ENCODE measurements at places on chromosomes 2 and 18. TPM values are rescaled to one million over a fixed set of nuclear protein-coding genes. Genes with fewer than 3 reads are reported as not detected.
A peak's percentile ranks its signal among the peaks of the same experiment; 100 is the strongest.

GRCh38 chr2:239831861-239832489 is 193.2 kb downstream of the NDUFA10 start:
- H3K4me3 ChIP-seq: no peak overlapping the region
- H3K27me3 ChIP-seq: peaks cover 4% of the 10 kb centered on the region
- DNase-seq: no peak
- no peaks in the 10 kb centered on the region for H3K36me3 ChIP-seq
- H3K27ac ChIP-seq: no peak overlapping the region
- peaks cover 16% of the 10 kb centered on the region for H3K4me1 ChIP-seq

The NEU2 gene
- total RNA-seq: 0.33 TPM

DNA sequence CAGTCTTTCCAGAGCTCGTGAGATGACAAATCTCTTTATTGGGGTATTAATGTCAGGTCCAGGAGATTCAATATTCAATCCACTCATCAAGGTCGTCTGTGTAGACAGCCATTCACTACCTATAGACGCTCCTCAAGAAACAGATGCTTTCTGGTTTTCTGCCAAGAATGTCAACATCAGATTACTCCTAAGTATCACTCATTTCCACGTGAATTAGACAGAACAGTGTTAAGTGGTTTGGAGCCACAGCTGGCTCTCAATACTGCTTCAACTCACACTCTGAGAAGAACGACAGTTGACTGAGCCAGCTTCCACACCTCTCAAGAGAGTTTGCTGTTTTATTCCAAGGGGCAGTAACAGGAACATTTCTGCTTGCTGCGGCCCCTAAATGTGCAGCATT is 113.5 kb upstream of the NEDD4L start:
- H3K4me3 ChIP-seq: no peak overlapping the region
- H3K27ac ChIP-seq: no peak overlapping the region
- H3K36me3 ChIP-seq: no peaks in the 10 kb centered on the region
- DNase-seq: no peak

GRCh38 chr2:124151691-124152090 is 126.6 kb downstream of the CNTNAP5 start:
- no peaks in the 10 kb centered on the region for H3K4me1 ChIP-seq
- H3K27ac ChIP-seq: no peak overlapping the region
- no peak overlapping the region for H3K4me3 ChIP-seq
- no peaks in the 10 kb centered on the region for H3K27me3 ChIP-seq

The SLC19A3 gene
- 6.4 TPM for total RNA-seq

DNA sequence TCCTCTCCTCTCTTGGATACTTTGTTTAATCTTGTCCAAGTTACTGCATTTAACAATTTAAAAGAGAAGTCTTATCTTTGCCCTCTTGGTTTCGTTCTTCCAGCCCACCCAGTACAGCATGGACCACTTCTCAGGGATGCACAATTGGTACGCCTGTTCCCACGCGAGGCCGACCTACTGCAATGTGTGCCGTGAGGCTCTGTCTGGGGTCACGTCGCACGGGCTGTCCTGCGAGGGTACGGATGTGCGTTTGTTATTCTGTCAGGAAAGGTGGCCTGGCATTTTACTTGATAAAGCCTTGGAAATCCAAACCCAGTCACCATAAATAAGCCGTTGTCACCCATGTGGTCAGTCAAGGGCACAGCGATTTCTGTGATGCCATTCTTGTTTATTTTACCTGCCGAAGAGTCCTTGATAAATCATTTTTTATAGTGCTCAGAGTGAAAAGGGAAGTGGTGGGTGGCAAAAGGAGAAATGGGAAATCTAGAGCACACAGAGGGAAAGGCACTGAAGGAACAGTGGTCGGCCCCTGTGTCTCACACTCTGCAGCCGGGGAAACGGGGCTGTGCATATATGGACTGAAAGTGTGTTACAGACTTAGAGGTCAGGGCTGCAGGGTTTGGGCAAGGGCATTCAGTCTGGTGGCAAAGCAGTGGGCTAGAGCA is 80.5 kb downstream of the DGKD start:
- H3K36me3 ChIP-seq: peaks cover 4% of the 10 kb centered on the region
- H3K4me3 ChIP-seq: no peak overlapping the region
- peak; percentile 24 for DNase-seq
- H3K27ac ChIP-seq: no peak overlapping the region
- no peaks in the 10 kb centered on the region for H3K27me3 ChIP-seq

- no peak overlapping the region for H3K27ac ChIP-seq
- DNase-seq: no peak
- peaks cover 27% of the 10 kb centered on the region for H3K36me3 ChIP-seq
- H3K27me3 ChIP-seq: no peaks in the 10 kb centered on the region
- H3K4me1 ChIP-seq: no peaks in the 10 kb centered on the region
Measured at GRCh38 chr2:201707753-201708152, 9.3 kb upstream of the MPP4 start.

DNA sequence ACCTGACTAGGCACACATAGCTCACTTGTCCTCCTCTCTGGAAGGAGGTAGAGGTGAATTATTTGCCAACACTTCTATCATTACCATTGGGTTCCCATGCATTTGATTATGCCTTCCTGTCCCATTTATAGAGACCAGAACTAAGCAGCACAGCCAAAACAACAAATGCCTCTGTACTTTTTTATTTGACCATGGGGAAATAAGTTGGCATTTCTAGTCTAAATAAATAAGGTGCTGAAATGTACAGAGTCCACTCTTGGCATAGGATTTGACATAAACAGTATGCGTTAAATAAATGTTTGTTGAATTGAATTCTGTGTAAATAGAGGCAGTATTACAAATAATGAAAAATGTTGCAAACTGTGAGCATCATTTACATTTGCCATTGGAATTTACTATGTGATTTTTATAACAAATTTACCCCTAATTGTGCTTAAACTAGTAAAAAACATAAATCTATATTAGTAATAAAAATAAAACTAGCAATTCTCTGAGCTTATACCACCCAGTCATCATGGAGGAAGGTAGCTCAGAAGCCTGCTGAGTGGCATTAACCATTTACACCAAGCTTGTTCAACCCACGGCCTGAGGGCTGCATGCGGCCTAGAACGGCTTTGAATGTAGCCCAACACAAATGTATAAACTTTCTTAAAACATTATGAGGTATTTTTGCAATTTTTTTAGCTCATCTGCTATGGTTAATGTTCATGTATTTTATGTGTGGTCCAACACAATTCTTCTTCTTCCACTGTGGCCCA is 367.8 kb downstream of the FIGN start:
- H3K4me3 ChIP-seq: no peak overlapping the region
- no peaks in the 10 kb centered on the region for H3K27me3 ChIP-seq
- H3K4me1 ChIP-seq: no peaks in the 10 kb centered on the region
- no peak for DNase-seq
- no peaks in the 10 kb centered on the region for H3K36me3 ChIP-seq
- H3K27ac ChIP-seq: no peak overlapping the region

GRCh38 chr2:127614246-127614645 is 31.7 kb upstream of the GPR17 start:
- H3K27me3 ChIP-seq: peaks cover 12% of the 10 kb centered on the region
- no peaks in the 10 kb centered on the region for H3K36me3 ChIP-seq
- no peaks in the 10 kb centered on the region for H3K4me1 ChIP-seq
- DNase-seq: peak; percentile 22
- no peak overlapping the region for H3K4me3 ChIP-seq

- peaks cover 13% of the 10 kb centered on the region for H3K27me3 ChIP-seq
- H3K36me3 ChIP-seq: no peaks in the 10 kb centered on the region
- H3K4me3 ChIP-seq: no peak overlapping the region
- H3K4me1 ChIP-seq: peaks cover 5% of the 10 kb centered on the region
- no peak for DNase-seq
Measured at GRCh38 chr2:84314250-84314649, 144.8 kb downstream of the SUCLG1 start.

DNA sequence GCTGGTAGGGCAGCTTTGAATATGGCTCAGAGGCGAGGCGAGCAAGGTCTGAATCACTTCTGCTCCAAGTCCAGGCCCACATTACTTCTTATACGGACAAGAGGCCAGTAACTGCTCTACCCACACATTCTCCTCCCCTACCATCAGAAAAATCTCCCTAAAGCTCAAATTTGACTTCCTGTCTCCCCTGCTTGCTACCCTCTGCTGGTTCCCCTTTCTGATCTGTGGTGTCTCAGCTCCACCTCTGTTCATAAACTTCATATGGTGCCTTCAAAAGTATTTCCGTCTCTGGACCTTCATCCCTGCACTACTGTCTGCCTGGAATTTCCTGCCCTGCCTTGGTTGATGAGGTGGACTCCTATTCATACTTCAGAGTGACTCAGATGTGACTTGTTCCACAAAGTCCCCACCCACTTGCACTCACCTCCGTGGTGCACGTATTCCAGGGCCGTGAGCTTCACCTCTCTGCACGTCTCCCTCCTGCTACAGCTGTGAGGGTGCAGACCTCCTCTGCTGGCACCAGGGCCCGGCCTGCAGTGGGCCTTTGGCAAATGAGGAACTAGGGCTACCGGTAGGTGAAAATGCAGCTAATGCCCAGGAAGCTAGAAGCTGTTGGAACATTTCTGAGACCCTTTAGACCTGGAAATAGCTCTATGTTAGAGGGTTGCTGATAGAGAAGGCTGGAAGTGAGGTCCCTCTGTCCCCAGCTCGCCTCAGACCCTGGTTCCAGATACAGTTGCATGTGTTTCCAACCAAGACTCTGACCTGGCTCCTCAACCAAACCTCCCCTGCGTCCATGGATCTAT is 24.6 kb upstream of the KCMF1 start:
- no peaks in the 10 kb centered on the region for H3K36me3 ChIP-seq
- peak overlapping the region; percentile 87 for H3K27ac ChIP-seq
- no peaks in the 10 kb centered on the region for H3K27me3 ChIP-seq
- peaks cover 4% of the 10 kb centered on the region for H3K4me1 ChIP-seq
- DNase-seq: no peak

DNA sequence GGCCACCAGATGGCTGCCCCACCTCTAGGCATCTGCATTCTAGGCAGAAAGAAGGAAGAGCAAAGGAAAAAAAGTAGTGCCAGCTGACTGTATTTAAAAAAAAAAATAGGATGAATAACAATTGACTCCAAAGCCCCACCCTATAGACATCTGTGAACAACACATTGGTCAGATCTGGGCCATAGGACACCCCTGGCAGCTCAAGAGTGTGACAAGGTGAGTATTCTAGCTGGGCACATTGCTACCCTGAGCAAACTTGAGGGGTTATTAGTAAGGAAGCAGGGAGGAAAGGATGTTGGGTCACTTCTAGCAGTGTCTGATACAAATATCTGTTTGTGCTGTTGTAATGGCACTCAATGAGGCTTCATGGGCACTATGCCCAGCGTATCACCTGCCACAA is 58.6 kb upstream of the NPAS2 start:
- H3K4me3 ChIP-seq: no peak overlapping the region
- H3K4me1 ChIP-seq: no peaks in the 10 kb centered on the region
- peaks cover 11% of the 10 kb centered on the region for H3K27me3 ChIP-seq
- no peak for DNase-seq

The ABCG8 gene
- not detected for total RNA-seq

DNA sequence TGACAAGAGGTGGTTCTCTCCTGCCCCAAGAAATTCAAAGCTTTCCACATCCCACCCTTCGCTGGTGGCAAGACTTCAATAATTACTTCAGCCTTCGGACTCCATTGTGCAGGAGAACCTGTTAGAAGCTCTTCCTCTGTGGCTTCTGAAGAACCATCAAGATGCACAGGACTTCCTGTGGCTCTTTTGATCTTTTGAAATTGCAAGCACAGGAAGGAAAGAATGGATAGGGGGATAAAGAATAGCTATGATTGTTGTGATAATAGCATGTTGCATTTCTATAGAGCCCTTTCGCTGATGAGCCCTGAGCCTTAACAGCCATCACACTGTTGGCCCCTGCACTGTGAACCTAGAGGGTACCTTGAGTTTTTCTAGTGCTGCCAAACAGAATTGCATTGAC is 7.4 kb downstream of the EPAS1 start:
- H3K4me1 ChIP-seq: peaks cover 18% of the 10 kb centered on the region
- peaks cover 40% of the 10 kb centered on the region for H3K27me3 ChIP-seq
- peak overlapping the region; percentile 39 for H3K27ac ChIP-seq
- H3K36me3 ChIP-seq: peaks cover 9% of the 10 kb centered on the region
